Activated CD4-positive, alpha-beta T cell treated with anti-CD3 and anti-CD28 coated beads for 36 hours (primary cell): ENCODE measurements at places on chromosomes 2 and 18.

GRCh38 chr2:176246331-176246730, 22.9 kb upstream of the MTX2 start:
- no peak for DNase-seq

GRCh38 chr2:241745276-241745675, 10.8 kb downstream of the D2HGDH start:
- no peak for DNase-seq

GRCh38 chr2:158662421-158662820, 132.7 kb upstream of the DAPL1 start:
- DNase-seq: no peak

DNA sequence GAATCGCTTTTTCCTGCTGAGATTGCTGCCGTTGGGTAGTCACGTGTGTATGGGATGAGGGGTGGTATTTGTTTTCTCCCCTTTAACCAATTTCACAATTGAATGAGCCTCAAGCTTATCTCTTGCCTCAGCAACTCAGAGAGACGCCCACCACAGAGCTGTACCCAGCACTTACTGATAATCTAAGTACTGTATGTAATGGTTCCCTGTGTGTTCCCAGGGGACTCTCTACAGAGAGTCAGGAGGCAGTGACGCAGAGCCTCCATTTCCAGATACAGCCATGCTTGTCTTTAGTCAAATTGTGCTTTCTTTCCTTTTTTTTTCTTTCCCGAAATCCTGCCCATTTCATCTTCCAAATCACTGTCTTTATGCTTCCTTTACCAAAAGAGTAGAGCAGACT, 1102.1 kb upstream of the KLHL29 start:
- no peak for DNase-seq

DNA sequence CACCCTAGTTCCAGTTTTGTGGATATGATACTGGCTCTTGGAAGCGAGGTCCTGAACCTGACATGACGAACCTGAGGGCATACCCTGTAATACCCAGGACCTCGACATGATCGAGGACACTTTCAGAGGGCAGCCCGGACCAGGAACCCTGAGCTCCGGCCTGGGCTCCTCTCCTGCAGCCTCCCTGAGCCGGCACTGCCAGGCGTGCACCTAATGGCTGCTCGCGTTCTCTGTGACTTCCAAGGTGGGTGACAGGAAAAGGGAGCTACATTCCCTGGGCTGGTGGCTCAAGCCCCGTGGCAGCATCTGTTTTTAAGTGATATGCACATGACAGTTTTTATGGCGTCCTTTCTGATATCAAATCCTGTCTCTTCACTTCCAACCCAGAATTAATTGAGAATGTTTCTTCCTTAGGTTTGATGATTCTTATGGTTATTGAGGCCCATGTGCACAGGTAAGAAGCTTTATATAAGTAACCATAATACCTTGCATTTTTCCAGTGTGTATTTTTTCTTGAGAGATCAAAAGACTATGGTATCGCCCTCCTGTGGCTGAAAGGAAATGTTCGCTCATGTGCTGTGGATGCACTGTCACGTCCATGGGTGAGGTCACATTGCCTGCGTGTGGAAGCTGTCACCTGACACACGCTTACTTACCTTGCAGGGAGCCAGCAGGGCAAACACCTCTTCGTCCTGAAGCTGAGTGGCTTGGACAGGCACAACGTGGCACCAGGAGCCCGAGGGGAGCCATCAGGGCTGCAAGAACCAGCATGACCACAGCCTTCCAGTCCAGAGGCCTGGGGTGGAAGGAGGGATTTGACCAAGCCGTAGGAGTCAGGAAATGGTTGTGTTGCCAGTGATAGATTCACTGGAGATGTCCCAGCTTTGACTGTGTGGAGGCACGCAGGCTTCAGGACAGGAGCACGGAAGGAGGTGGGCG, 367.4 kb upstream of the MYT1L start:
- peak; percentile 58 for DNase-seq

DNA sequence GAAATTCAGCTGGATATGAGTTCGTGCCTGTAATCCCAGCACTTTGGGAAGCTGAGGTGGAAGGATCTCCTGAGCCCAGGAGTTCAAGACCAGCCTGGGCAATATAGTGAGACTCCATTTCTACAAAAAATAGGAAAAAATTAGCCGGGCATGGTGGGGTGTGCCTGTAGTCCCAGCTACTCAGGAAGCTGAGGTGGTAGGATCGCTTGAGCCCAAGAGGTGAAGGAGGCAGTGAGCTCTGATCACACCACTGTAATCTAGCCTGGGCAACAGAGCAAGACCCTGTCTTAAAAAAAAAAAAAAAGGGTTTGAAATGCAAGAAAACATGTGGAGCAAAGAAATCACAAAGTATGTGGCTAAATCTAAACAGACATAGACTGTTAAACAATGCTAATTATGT, 9.8 kb downstream of the CGREF1 start:
- DNase-seq: no peak

DNA sequence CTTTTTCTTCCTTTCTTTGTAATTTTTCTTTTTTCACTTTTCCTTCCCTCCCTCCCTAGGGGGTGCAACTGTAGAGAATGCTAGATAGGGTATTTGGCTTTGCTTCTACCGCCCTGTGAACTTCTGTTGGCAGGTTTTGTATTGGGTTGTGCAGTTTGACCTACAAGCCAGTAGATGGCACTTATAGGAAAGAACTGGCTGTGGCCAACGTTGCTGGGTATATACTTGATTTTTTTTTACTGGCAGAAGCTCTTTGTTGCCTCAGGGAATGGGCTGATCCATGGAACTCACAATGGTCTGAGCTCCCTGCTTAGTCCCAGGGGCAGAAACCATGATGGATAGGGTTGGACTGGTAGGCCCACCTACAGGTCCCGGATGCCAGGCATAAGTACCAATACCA, 1019.5 kb upstream of the LRRTM1 start:
- DNase-seq: no peak

DNA sequence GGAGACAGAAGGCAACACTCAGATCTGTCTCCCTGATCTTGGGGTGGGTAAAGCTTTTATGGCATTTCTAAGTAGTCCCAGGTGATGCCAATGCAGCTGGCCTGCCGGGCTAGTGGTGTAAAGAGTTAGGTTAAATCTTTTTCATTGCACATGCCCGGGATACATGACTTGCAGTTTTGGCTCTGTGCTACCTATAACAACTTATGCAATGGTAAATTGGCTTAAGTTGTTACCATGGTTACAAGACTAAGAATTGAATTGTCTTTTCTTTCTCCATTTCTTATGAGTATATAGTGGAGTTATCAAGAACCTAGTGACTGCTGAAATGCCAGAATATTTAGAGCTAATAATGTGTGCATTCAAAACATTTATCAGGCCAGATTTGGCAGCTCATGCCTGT, 5.3 kb upstream of the FAM110C start:
- DNase-seq: no peak

DNA sequence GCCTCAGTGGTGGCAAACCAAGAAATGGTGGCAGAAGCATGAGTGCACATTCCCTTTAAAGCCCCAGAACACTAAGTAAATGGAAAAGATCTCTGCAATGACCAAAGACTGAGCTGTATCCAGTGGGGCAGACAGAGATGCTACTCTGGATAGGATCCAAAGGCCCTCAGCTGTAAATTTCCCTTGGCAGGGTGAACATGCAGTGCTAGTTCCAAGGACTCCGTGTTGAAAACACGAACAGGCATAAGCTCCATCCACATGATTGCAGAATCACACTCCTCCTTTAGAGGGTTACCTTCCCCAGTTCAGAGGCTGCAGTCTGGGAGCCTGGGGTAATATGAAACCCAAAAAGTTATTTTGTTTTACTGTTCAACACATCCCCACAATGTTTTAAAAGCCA, 98.6 kb upstream of the KLF7 start:
- no peak for DNase-seq

DNA sequence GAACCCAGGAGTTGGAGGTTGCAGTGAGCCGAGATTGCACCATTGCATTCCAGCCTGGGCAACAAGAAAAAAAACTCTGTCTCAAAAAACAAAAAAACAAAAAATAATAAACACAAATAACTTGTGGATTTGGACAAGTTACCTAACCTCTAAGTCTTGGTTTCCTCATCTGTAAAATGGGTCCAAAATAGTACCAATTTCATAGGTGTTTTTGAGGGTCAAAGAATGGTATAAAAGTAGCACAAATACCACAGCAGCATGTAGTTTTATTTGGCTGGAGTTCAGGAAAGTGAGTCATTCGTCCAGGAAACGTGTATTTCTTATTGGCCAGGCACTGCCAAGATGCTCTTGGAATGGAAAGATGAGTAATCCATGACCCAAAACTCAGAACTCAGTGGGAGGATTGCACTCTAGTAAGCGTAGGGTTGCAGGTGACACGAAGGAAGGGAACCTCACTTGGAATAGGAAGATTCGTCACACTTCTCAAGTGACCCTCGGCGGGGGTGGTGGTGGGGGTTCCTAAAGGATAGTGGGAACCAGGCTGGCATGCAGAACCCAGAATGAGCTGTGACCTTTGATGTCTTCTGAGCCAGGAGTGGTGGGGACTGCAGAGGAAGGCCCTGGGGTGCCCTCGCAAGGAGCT, 24.4 kb downstream of the GRHL1 start:
- DNase-seq: peak; percentile 66

DNA sequence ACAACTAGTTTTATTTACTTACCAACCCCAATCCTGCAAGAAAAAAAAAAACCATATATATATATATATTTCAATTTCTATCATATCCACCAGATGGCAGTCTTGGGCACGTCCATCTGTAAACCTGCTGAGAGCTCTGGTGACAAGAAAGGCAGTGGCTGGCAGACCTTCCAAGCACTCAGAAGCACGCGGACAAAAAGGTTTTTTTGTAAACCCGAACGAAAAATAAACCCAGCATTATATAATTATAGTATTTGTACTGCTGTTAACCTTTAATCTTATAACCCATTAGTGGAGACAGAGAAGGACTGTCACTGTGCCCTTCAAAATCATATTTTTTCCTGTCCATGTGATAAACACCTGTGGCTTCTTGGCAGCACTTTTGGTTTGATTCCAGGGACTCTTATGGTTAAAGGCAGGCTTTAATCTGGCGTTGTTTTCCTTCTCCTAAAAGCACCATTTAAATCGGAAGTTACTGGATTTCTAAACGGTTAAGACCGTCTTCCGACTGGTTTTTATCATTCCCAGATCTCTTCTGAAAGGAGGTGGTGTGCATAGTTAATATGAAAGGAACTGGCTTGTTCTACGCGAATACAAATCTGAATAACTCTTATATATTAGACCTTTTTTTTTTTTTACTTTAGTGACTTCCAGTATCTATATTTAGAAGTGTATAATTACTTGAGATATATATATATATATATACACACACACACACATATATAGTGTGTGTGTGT, 31.0 kb upstream of the SLC3A1 start:
- DNase-seq: peak; percentile 73

DNA sequence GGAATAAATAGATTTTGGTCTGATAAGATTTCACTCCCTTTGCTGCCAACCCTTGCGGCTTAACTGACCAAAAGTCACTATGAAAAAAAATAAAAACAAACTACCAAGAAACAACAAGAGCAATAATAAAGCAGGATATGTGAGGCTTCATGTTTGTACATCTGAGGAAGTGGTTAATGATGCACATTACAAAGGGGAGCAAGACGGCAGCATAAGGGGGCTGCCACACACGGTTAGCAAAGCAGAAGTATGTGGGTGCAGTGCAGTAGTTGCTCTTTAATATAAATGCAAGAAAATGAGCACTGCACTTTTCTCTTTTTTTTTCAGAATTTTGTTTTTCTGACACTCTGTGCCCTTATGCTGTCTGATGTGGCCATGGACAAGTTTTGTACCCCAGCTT, 377.1 kb upstream of the CNTNAP5 start:
- no peak for DNase-seq
